NB4 (cell line): ENCODE measurements at places on chromosomes 12 and 14.

GRCh38 chr14:55481769-55482168, 41.4 kb upstream of the TBPL2 start:
- DNase-seq, result no peak

DNA sequence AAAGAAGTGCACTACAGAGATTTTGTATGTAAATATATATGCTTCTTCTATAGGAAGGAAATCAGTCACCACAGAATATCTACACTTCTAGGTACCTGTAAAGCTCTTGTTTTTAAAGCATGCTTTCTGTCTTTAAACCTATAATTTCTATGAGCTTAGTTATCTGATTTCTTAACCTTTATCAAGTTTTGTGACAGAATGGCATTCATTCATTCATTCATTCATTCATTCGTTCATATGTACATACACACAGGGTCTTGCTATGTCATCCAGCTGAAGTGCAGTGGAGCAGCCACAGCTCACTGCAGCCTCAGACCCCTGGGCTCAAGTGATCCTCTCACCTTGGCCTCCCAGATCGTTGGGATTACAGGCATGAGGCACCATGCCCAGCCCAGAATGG, 16.1 kb downstream of the PPHLN1 start:
- no peak for DNase-seq

- DNase-seq, result peak; percentile 38
Observed at GRCh38 chr14:63745858-63746425, 18.1 kb upstream of the SGPP1 start.

GRCh38 chr12:28202374-28203130, 12.3 kb downstream of the CCDC91 start:
- no peak for DNase-seq

GRCh38 chr14:79515158-79515557, 696.1 kb downstream of the DIO2 start:
- DNase-seq, result no peak

- DNase-seq, result no peak
Observed at GRCh38 chr14:28779456-28779855, 12.9 kb downstream of the FOXG1 start.
